RPMI8226 (cell line): ENCODE measurements at places on chromosomes 7 and 10.
A peak's percentile ranks its signal among the peaks of the same experiment; 100 is the strongest.

GRCh38 chr7:2151237-2151636 is 81.5 kb downstream of the MAD1L1 start:
- no peak for DNase-seq

GRCh38 chr10:65550761-65551160 is 1375.1 kb upstream of the LRRTM3 start:
- DNase-seq, result no peak

GRCh38 chr10:70478191-70479164 is at the start of gene PALD1:
PALD1 (plus strand) TSS chr10:70478767; CDS start chr10:70525952, 47,185 bp downstream.
- DNase-seq, result peak; percentile 76

DNA sequence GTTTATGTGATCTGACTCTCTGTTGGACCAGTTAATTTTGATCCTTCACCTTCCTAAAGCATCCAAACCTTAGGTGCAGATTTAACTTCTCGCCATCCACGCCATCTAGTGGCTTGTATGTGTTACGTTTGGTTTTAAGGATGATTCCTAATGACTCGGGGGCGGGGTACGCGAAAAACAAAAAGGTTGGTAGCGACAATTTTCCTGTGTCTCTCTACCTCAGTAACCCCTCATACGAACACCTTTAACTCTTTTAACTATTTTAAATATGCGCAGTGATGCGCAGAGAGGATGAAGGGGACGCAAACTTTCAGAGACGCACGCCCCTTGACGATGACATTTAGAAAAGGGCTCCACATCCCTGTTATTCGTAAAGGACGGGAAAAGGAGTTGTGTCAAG is 714 bp upstream of the KCND2 start:
- DNase-seq, result peak; percentile 67

GRCh38 chr10:12177642-12178041 is 18.0 kb downstream of the NUDT5 start:
- DNase-seq, result no peak

DNA sequence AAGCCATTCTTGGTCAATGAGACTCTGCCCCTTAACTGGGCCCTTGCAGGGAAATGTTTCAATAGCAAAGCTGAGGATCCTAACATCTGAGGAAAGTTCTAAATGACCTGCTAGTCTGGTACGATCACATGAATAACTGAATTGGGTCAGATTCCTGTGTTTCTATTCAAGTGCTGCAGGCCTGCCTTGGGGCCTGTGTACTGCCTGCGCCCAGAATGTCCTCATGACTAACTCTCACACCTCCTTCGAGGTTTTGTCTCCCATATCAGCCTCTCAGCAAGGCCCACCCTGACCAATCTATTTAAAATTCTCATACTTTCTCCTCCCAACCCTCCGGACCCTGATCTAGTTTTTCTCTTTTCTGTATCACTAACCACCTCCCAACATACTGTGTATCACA is 4.4 kb downstream of the JAZF1 start:
- DNase-seq, result no peak

DNA sequence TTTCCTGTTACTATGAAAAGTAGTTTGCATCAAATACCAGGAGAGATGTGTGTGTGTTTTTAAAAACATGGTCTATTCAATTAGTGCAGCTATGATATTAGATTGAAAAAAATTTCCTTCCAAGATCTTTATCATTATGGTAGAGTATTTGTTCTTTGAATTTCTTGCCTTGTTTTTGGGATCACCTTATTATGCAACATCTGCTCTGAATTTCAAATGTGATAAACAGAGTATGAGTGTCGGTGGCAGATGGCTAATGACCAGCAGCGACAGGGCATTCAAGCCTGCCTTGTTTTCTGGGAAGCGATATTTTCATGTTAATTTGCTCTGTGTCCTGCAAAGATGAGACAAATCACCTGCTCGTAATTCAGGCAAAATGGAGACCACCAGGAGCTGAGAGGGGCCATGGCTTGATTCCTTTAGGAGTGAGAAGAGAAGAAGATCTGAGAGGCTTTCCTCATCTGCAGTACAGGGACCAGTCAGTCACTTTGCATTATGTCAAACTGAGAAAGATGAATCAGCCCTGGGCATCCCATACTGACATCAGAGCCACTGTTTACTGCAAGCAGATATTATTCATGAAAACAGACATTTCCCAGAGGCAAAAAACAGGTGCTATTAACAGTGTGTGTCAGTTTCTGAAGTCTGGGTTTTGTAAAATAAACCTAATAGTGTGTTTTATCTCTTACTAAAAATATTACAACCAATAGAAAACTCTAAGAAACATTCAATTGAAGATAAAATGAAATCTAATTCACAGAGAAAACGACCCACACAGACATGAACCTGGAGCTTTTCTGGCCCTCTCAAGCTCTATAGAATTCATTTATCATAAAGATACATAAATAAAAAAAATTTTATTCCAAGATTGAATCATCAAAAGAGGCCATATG is 67.6 kb downstream of the CDK6 start:
- DNase-seq, result no peak

DNA sequence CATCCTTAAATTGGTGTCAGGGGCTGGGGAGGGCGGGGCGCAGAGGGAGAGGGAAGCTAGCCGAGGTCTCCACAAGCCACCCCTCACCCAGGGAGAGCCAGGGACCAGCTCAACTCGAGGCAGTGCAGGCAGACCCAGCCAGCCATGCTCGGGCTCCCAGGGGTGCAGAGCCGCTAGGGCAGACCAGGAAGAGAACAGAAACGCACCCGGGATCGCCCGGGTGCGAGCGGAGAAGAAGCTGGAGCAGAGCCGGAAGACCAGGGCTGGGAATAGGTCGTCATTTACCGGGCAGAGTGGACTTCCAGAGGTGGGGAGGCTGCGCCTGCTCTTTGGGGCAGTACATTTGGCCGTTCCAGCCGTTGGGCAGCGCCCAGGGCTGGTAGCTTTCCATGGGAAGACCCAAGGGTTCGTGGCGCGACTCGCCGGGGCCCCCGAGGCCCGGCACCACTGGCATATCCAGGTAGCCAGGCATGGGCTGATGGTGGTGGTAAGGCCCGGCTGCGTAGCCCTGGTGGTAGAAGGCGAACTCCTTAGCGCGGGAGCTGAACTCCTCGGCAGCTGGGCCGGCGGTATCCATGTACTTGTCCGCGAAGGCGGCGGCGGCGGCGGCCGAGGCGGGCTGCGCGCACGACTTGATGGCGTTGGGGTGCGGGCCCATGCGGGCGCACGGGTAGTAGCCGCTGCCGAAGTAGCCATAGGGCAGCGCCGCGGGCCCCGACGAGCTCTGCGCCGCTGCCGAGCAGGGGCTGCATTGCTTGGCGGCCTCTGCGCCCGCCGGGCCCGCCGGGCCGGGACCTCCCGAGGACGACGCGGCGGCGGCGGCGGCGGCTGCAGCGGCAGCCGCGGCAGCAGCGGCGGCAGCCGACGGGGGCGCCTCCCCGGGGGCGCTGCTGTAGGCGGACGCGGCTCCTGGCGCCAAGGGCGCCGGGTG is 755 bp downstream of the HOXA13 start:
- DNase-seq, result no peak

DNA sequence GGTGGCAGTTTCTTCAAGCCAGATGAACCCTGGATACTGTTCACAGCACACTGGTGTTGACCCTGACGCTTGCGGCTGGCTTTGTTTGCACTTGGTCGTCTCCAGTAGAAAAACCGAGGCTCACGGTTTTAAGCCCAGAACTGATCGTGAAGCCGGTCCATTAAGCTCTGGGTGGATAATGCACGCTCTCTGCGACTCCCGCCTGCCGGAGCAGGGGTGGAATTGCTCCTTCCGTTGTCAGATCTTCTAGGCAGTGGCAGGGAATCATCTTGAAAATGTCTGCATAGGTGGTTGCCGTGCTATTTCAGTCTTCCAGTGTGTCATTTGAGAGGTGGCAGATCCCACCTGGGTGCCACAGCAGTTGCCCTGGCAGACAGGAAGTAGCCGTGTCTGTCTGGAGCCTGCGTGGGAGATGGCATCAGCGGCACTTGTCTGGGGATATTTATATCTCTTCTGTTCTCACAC is 35.9 kb upstream of the AP5Z1 start:
- DNase-seq, result no peak

- no peak for DNase-seq
These were observed 18.7 kb downstream of the ZMIZ2 start for GRCh38 chr7:44767134-44767911.

- no peak for DNase-seq
These were observed 43.2 kb downstream of the SH2D4B start for GRCh38 chr10:80580638-80581468.

GRCh38 chr10:110353244-110354119 is 48.8 kb upstream of the SMNDC1 start:
- peak; percentile 70 for DNase-seq

GRCh38 chr7:20240080-20240926 is 23.1 kb upstream of the MACC1 start:
- no peak for DNase-seq

GRCh38 chr7:10038351-10038750 is 935.3 kb upstream of the PHF14 start:
- no peak for DNase-seq

DNA sequence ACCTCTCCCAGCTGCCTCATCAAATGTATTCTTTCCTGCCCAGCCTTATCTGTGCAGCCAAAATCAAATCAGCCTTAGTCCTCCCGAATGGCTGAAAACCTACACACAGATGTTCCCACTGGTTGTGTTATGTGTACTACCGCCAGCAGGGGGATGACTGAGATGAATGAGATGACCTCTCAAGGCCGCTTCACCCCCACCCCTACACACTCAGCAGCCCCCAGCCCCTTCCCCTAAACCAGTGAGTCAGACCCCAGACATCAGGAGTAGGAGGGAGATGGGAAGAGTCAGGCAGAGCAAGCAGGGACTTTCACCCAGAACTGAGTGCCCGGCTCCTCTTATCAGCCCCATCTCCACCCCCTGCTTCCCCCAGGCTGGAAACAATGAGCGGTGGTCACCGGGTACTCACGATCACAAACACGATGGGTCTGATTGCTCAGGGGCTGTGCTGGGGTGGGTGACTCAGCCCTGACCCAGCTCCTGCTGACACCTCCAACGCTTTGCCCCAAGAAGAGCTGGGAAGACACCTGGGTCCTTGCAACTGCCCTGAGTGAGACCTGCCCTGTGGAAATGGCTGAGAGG is 6.5 kb upstream of the C10orf105 start:
- DNase-seq, result peak; percentile 43

- no peak for DNase-seq
These were observed 23.7 kb downstream of the ELMO1 start for GRCh38 chr7:37424995-37425394.

GRCh38 chr7:107167483-107168232 is 1.1 kb upstream of the HBP1 start:
- peak; percentile 81 for DNase-seq

GRCh38 chr10:31953080-31953479 is 24.4 kb upstream of the ARHGAP12 start:
- no peak for DNase-seq

GRCh38 chr7:26115650-26116049 is 36.3 kb upstream of the NFE2L3 start:
- no peak for DNase-seq

DNA sequence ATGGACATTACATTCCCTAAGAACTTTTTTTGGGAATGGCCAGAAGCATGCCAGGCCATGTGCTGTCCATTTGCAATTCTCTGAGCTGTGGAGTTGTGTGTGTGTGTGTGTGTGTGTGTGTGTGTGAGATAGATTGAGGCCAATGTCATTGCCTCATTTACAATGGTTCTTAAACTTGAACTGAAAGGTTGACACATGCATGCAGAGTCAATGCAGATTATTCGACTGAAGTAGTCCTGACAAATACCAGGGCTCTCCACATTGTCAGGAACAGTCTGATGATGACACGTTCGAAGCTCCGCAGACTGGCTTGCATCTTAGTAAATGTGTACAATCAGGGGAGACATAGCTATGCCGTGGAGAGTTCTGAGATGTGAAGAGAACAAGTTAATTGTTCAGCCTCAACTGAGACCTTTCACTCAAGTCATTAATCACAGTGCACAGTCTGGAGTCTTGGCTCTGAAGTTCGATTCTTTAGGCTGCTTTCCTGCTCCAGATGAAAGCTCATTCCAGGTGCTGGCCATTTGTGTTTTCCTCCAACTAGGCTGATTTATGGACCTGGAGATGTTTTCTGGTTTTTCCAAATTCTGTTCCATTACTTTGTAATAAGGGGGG is 921.9 kb downstream of the LRMDA start:
- no peak for DNase-seq

GRCh38 chr7:137001041-137001440 is 132.6 kb downstream of the CHRM2 start:
- DNase-seq, result no peak

- no peak for DNase-seq
These were observed 16.8 kb upstream of the PTPN12 start for GRCh38 chr7:77520261-77520660.

GRCh38 chr7:93566876-93567275 is 7.6 kb downstream of the CALCR start:
- DNase-seq, result no peak

DNA sequence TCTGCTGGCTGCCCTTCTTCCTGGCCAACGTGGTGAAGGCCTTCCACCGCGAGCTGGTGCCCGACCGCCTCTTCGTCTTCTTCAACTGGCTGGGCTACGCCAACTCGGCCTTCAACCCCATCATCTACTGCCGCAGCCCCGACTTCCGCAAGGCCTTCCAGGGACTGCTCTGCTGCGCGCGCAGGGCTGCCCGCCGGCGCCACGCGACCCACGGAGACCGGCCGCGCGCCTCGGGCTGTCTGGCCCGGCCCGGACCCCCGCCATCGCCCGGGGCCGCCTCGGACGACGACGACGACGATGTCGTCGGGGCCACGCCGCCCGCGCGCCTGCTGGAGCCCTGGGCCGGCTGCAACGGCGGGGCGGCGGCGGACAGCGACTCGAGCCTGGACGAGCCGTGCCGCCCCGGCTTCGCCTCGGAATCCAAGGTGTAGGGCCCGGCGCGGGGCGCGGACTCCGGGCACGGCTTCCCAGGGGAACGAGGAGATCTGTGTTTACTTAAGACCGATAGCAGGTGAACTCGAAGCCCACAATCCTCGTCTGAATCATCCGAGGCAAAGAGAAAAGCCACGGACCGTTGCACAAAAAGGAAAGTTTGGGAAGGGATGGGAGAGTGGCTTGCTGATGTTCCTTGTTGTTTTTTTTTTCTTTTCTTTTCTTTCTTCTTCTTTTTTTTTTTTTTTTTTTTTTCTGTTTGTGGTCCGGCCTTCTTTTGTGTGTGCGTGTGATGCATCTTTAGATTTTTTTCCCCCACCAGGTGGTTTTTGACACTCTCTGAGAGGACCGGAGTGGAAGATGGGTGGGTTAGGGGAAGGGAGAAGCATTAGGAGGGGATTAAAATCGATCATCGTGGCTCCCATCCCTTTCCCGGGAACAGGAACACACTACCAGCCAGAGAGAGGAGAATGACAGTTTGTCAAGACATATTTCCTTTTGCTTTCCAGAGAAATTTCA is 1.7 kb downstream of the ADRB1 start:
- no peak for DNase-seq
